Adrenal gland (tissue), 19 donors: ENCODE measurements at places on chromosomes 1 and 21. TPM values are rescaled to one million over a fixed set of nuclear protein-coding genes. Genes with fewer than 3 reads are reported as not detected.
A peak's percentile ranks its signal among the peaks of the same experiment; 100 is the strongest.

GRCh38 chr1:202979459-202979858, 12.4 kb upstream of the CYB5R1 start:
- peaks cover 11% of the 10 kb centered on the region for H3K27me3 ChIP-seq
- H3K4me3 ChIP-seq: no peak overlapping the region

DNA sequence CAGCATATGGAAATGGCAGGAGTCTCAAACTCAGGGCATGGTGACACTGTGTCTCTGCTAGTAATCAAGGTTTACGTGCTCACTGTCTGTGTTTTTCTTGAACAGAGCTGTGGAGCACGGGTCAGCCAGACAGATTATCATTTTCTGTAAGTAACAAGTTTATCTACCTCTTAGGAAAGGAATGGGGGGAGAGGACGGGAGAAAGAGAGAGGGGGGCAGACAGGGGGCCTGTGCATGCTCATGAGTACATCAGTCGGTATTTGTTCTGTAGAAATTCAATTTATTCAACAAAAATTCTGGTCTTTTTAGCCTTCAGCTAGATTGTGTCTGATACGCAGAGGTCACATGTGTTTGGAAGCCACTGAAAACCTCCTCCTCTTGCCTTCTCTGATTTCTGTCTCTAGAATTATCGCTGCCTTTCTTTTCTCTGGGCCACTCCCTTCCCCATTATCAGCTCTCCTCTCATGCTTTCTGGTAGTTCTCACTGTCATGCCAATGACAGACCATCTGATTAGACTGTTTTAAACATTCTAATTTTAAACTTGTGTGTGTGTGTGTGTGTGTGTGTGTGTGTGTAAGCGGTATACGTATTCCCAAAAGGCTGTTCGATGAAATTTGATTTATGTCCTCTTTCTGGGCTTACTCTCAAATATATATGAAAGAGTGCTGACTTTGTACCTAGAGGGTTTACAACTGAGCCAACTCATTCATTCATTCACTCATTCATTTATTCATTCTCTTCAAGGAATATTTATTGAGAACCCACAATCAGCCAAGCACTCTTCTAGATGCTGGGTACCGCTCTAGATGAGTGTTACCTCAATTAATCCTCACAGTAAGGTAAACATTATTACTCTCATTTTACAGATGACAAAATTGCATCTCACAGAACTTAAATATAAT, 636.9 kb downstream of the KIF26B start:
- no peaks in the 10 kb centered on the region for H3K36me3 ChIP-seq
- no peaks in the 10 kb centered on the region for H3K4me1 ChIP-seq
- DNase-seq: no peak

DNA sequence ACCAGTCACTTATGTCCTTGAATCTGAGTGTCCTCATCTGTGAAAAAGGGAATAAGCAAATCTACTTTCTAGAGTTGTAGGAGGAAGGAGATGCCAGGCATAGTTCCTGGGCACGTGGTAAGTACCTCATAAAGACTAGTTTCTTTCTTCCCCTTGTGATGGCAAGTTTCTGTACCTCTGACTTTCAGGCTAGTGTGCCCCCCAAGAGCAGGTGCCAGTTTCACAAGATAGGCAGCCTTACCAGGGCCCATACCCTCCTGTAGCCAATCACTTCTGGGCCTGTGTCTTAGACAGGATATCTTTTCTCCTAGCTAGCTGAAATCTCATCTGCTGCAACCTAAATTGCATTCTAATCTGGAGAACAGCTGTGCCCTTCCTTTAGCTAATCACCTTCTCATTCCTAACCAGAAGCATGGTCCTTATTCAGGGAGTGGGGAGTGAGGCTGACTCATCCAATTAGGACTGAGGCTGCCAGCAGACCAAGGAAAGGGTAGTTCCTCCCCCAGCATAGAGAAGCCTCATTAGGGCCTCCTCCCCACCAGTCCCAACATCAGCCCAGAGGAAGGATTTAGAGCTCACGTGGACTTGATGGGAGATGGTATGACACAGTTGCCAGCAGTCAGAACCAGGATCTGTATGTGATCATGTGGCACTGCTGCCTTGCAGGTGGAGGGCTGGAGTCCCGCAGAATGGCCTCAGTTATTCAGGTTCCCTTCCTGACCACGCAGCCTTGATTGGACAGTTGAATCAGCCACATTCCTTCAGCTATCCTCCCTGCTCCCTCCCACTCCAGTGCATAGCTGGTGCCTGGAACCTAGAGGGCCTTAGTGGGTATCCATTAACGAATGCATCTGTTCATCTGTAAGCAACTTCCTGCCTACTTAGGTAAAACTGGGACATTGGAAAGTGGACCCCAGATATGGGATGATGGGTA, 7.9 kb downstream of the KLHDC8A start:
- no peak overlapping the region for H3K27ac ChIP-seq
- no peak overlapping the region for H3K4me3 ChIP-seq
- DNase-seq: no peak
- H3K36me3 ChIP-seq: no peaks in the 10 kb centered on the region

DNA sequence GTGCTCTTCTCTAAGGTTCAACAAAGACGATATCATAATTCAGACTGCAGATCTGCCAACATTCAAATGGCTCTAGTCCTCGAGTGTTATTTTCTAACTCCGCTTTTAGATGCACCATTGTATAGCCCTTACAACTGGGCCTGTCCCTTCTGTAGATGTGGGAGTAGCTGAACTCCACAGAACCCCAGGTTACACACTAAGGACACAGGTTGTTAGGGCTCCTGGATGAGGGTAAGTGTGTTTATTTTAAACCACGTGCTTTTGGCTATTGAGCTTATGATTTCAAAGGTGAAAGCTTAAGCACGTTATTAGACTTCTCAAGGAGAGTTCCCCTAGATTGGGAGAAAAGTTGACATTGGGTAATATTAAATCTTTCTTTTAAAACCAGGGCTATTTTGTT, 64.7 kb downstream of the MPZL1 start:
- H3K27ac ChIP-seq: no peak overlapping the region
- H3K36me3 ChIP-seq: peaks cover 19% of the 10 kb centered on the region
- H3K4me1 ChIP-seq: no peaks in the 10 kb centered on the region

DNA sequence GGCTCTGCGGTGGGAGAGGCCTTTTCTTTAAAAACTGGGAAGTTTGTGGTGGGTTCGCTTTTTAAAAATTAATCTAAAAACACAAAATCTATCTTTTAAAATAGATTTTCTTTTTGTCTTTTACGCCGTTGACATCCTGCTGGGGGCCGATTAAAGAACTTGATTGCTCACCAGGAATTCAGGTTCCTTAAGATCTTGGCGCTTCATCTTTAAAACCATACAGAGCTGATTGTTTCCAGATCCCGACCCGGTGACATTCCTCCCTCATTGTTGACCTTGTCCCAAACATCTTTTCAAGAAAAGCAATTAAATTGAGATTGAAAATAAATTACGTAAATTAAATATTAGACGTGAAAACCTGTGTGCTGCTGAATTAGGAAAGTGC, 546 bp upstream of the ZNF697 start:
- no peaks in the 10 kb centered on the region for H3K27me3 ChIP-seq
- H3K36me3 ChIP-seq: no peaks in the 10 kb centered on the region
- no peaks in the 10 kb centered on the region for H3K4me1 ChIP-seq
- no peak for DNase-seq
- peak overlapping the region; percentile 94 for H3K27ac ChIP-seq

GRCh38 chr1:30451532-30452125, 271.8 kb downstream of the MATN1 start:
- H3K36me3 ChIP-seq: no peaks in the 10 kb centered on the region
- H3K4me1 ChIP-seq: no peaks in the 10 kb centered on the region
- no peak overlapping the region for H3K4me3 ChIP-seq
- H3K27me3 ChIP-seq: no peaks in the 10 kb centered on the region
- no peak overlapping the region for H3K27ac ChIP-seq
- no peak for DNase-seq

DNA sequence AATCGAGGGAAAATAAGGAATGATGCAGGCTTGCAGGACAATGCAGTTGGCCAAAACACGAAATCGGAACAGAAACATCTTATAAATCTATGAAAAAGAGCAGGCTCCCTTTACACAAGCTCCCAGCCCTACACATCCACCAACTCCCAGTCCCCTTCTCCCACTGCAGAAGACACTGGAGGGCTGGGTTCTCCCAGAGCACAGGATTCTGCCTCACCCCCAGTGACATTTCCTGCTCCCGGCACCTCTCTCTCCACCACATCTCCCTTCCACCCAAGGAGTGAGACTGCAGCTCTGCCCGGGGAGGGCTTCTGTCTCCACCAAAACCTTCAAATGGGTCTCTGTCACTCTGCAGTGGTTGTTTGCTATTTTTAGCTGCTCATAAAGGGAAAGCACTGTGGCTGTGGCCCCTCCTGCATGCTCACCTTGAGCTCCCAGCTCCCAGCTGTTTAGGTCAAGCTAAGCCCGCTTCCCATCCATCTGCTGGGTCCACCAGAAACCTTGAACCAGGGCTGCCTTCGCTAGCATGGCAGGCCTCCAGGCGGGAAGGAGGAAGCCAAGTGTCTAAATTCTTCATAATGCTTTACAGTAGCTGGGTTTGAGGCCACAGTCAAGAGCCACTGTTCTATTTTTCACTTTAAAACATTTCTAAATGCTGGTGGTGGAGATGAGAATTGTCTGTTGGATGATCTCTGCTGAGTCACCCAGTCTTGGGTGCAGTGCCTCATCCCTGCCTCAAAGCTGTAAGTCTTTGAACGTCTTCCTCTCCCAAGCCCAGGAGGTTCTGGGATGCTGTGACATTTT, 3.3 kb upstream of the C2CD2 start:
- no peaks in the 10 kb centered on the region for H3K36me3 ChIP-seq
- H3K27me3 ChIP-seq: no peaks in the 10 kb centered on the region
- DNase-seq: peak; percentile 61
- H3K4me1 ChIP-seq: peaks cover 37% of the 10 kb centered on the region

DNA sequence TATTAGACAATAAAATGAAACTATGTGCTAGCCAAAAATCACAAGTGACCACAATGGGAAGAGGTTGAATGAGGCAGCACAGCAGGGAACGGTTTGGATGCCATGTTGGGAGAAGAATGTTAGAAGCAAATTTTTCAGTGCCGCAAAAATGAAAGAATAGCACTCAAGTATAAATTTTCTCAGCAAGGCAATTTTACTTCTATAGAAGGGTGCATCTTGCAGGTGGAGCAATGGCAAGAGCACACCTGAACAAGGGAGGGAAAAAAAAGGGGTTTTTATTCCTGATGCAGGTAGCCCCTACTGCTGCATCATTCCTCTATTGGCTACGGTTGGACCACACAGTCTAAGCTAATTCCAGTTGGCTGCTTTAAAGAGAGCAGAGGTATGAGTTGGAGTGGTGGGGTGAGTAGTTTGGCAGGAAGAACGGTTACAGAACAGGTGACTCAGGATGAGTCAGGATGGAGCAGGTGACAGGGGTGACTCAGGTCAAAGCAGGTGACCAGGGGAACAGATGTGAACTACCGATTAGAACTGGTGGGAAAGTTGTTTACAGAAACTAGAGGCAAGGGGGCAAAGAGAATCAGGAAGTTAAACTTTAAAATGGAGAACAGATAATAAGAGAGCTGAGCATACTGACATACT, 301.1 kb upstream of the NRIP1 start:
- no peaks in the 10 kb centered on the region for H3K27me3 ChIP-seq
- no peaks in the 10 kb centered on the region for H3K36me3 ChIP-seq
- H3K4me1 ChIP-seq: no peaks in the 10 kb centered on the region

- H3K27ac ChIP-seq: peak overlapping the region; percentile 94
- peak; percentile 79 for DNase-seq
- H3K4me3 ChIP-seq: no peak overlapping the region
Measured at GRCh38 chr1:48470481-48470855, 1.5 kb downstream of the SPATA6 start.

DNA sequence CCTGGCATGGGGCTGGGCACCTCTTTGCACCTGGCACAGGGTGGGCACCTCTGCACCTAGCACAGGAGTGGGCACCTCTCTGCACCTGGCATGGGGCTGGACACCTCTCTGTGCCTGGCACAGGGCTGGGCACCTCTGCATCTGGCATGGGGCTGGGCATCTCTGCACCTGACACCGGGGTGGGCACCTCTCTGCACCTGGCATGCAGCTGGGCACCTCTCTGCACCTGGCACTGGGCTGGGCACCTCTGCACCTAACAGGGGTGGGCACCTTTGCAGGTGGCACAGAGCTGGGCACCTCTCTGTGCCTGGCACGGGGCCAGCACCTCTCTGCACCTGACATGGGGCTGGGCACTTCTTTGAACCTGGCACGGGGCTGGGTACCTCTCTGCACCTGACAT, 29.4 kb upstream of the CCDC27 start:
- H3K27ac ChIP-seq: no peak overlapping the region
- no peaks in the 10 kb centered on the region for H3K4me1 ChIP-seq
- H3K27me3 ChIP-seq: no peaks in the 10 kb centered on the region
- no peaks in the 10 kb centered on the region for H3K36me3 ChIP-seq
- DNase-seq: no peak
- no peak overlapping the region for H3K4me3 ChIP-seq

DNA sequence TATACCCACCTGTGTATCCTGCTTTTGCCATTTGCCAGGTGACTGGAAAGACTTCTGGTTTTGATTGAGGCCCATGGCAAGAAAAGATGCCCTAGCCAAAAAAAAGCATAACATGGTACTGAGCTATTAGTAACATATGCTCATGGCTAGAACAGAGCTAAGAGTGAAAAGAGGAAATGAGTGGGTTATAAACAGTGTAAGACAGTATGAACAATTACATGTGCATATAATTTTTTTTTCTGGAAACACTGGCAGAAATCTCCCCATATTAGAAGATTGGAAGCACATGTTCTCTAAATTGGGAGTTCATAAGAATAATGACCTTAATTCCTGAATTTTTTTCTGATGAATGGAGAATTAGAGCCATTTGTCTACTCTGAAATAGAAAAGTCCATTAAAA, 41.2 kb upstream of the PDC start:
- no peak for DNase-seq
- H3K4me3 ChIP-seq: no peak overlapping the region
- no peaks in the 10 kb centered on the region for H3K4me1 ChIP-seq
- no peaks in the 10 kb centered on the region for H3K36me3 ChIP-seq
- H3K27ac ChIP-seq: no peak overlapping the region
- no peaks in the 10 kb centered on the region for H3K27me3 ChIP-seq

GRCh38 chr1:86499987-86500593, 31.4 kb downstream of the CLCA1 start:
- no peak for DNase-seq
- H3K4me3 ChIP-seq: no peak overlapping the region
- no peak overlapping the region for H3K27ac ChIP-seq
- H3K27me3 ChIP-seq: no peaks in the 10 kb centered on the region

DNA sequence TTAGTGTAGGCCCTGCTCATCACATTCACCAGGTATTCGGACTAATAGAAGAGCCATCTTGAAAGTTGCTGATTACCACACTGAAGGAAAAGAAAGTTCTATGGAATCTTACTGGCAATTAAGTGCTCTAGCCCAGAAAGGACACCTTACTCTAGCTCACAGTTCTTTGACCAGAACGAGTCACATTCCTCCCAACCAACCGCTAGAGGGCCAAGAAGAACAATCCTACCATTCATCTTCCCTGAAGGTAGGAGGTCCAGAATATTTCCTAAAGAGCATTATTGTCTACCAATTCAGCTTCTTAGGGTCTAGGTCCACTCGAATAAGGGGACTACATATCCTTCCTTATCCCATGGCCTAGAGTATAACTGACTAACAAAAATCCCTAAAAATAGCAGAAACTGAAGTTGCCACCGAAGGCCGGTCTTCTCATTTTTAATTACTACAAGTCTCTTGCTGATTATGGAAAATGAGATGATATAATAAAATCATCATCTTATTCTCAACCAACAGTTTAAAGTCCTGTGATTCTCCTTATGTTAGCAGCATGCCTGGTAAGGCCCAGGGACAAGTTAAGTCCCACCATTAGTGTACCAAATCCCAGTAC, 2.7 kb upstream of the FMO1 start:
- H3K27me3 ChIP-seq: no peaks in the 10 kb centered on the region
- H3K36me3 ChIP-seq: no peaks in the 10 kb centered on the region
- peak; percentile 38 for DNase-seq
- H3K27ac ChIP-seq: no peak overlapping the region

TSPEAR gene
- not detected for total RNA-seq

VASH2 gene
- 0.72 TPM for total RNA-seq

CD34 gene
- total RNA-seq: 28.4 TPM

SLC44A3 gene
- total RNA-seq: 8.9 TPM

SYT14 gene
- 3.9 TPM for total RNA-seq

MECR gene
- 36.7 TPM for total RNA-seq
